Hippocampal formation (tissue), 2 donors: ENCODE measurements at places on chromosomes 7 and 10.

DNA sequence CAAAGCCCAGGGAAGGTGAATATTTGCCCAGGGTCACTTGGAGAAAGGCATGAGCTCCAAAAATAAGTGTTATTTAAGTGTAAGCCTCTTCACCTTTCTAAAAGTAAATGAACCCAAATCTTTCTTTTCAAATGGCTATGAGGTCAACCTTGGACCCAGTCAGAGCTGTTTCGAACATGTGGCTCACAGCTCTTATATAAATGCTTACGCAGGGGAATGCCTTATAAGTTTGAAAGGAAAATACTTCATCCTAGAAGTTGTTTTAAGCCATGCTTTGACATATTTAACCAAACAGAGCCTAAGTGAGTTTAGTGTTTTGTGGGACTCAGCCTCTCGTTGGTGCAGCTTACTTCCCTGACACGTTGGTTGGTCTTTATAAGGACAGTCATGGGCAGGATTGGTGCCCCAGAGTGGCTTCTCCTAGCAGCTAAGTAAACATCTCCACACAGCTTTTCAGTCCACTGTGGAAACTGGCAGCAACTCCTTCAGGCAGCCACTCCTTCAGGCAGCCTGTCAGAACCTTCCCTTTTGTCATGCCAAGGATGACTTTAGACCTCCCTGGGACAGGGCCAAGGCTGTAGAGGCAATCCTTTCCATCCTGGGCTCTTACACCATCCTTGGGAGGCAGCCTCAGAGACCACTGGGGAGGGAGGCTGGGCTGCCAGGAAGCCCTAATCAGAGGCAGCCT is 43.6 kb downstream of the MINDY4 start:
- no peak for DNase-seq

DNA sequence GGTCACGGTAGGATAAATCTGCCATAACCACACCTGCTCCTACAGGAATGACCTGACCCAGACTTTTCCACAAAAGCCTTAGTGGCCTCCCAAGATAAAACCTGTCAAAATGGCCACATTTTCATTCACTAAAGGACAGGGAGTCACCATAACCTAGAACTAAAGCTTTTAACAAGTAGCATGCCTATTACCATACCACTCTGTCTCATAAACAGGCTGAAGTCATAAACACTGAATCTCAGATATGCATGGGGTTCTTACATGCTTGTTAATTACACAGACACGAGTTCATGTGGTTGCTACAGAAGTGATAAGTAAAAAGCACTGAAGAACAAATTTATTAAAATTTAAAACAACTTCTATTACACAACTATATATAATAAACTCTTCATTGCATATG is 56.0 kb downstream of the HIPK2 start:
- DNase-seq: no peak

DNA sequence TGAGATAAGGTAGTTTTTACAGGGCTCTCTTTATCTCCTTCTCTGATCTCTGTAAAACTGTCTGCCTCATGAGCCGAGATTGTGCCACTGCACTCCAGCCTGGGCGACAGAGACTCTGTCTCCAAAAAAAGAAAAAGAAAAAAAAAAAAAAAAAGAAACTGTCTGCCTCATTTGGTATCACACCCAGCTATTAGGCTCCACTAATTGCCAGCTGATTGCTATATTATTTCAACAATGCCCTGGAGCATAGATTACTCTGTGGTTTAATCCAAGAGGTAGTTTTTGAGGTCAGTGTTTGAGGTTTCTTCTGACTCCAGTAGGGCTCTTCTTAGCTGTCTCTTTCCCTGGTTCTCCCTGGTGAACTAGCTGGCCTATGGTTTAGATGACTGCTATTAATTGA is 268.1 kb upstream of the PLPP4 start:
- DNase-seq: no peak

GRCh38 chr7:711093-711921 is 15.2 kb upstream of the DNAAF5 start:
- no peak for DNase-seq

GRCh38 chr10:122648599-122649428 is 50.8 kb downstream of the C10orf120 start:
- DNase-seq: peak; percentile 60

GRCh38 chr7:46549892-46550639 is 629.0 kb upstream of the IGFBP3 start:
- DNase-seq: no peak

DNA sequence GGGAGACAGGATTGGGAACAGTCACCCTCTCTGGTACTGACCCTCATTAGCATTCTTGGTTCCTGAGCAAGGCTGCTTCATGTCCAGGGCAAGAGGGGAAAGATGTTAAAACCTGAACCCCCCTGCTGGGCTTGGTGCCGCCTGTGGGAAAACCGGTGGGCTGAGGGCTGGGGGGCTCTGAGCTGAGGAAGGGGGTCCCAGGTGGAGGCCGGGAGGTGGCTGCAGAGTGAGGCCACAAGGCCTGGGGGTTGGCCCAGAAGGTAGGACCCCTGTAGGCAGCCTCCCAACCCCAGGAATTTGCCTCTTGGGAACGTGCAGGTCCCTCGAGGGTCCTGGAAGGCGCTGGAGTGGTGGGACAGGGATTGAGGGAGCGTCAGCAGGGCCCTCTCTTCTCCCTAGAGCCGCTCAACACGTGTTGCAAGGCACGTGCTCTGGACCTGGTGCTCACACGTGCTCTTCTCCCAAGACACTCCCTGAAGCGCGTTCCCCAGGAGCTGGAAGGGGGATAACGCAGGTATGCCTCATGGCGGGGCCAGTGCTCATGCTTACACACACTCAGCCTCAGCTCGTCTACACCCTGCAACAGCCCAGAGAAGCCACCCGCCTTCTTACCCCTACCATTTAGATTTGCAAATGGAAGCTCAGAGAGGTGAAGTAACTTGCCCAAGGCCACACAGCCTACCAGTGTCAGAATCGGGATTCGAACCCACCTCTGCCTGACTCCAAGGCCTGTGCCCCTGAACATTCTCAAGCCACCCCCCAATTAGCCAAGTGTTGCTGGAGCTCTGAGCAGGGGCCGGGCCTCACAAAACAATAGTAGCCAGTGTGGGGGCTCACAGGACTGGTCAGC is 64.4 kb downstream of the LHPP start:
- DNase-seq: no peak
